ENCODE measurements at places on chromosomes 3 and 15.

- DNase-seq: peak; percentile 92
Observed at GRCh38 chr3:50192689-50193141, 1.3 kb downstream of the GNAT1 start.

GRCh38 chr15:80694611-80695098, 455 bp upstream of the ABHD17C start:
- DNase-seq: no peak

DNA sequence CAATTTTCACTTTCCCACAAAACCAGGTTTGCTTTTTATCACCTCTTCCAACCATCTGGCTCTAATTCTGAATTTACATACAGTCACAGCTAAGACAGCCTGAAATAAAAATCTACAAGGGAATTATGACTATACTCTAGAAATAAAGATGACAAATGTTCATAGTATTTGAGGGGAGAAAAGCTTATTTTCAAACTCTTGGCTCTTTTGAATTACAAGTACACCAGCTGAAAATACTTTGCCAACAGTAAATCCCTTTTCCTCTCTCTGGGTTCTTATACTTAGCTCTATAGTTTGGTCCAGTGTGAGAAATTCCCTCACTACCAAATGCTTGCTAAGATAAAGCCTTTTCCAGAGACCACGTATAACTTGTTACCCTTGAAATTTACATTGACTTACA, 1037.9 kb downstream of the ROBO1 start:
- DNase-seq: no peak

- no peak for DNase-seq
Observed at GRCh38 chr3:70183781-70184504, 128.5 kb downstream of the MDFIC2 start.

- no peak for DNase-seq
Observed at GRCh38 chr15:77768107-77768506, 135.4 kb upstream of the LINGO1 start.
